ENCODE measurements at places on chromosomes 1 and 21. TPM values are rescaled to one million over a fixed set of nuclear protein-coding genes. Genes with fewer than 3 reads are reported as not detected.

Gene TSNAX
- total RNA-seq: 45.1 TPM

Gene PLOD1
- 1,503 TPM for total RNA-seq

Gene RGS16
- total RNA-seq: 0.14 TPM

Gene FCRL4
- total RNA-seq: not detected

Gene RNU1-1
- under 0.01 TPM for total RNA-seq

Gene CATSPERE
- total RNA-seq: 0.30 TPM

Gene OR2L13
- not detected for total RNA-seq

Gene EPRS1
- 288 TPM for total RNA-seq

Gene TTC34
- total RNA-seq: 0.18 TPM

Gene TSEN15
- total RNA-seq: 32.4 TPM

Gene COL6A2
- total RNA-seq: 1,787 TPM

Gene CASQ2
- total RNA-seq: not detected

Gene RGL1
- total RNA-seq: 19.4 TPM

Gene HEATR1
- total RNA-seq: 33.6 TPM

Gene CLEC20A
- not detected for total RNA-seq

Gene RBM34
- total RNA-seq: 76.3 TPM

Gene PPIAL4G
- not detected for total RNA-seq

Gene LAMB3
- 26.1 TPM for total RNA-seq
